Umbilical cord (tissue), 2 donors: ENCODE measurements at places on chromosomes 5 and 9. TPM values are rescaled to one million over a fixed set of nuclear protein-coding genes. Genes with fewer than 3 reads are reported as not detected.

DNA sequence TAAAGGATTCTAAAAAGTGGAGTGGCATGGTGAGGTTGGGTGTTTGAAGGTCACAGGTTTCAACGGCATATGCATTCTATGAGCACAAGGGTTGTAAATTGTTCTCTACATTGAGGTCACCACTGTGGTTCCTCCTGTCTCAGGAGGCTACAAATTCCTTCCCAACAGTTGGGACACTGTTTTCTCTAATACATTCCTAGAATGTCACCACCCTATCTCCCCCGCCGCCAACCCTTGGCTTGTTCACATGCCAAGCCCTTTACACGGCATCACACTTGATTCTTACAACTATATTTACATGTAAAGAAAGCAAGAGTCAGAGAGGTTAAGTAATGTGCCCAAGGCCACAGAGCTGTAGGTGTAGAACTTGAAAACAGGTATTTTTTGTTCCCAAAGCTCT is 315.1 kb downstream of the RAB3C start:
- no peak for DNase-seq

GRCh38 chr5:53994148-53994547 is 316.2 kb downstream of the ARL15 start:
- DNase-seq = no peak

DNA sequence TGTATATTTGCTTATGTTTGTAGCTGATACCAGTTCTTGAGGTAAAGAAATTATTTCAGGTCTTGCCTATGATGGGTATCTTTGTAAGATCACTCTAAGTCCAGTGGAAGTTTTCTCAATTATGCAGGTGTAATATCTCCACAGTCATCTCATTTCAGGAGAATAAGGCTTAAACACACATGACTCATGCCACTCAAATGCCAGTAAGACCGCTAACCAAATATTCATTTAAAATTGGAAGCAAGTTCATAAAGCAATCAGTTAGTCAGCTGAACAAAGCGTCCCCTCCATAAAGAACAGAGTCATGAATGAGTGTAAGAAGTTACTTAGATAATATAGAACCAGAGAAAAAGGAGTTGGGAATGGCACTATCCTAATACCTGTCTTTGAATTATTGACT is 248.7 kb downstream of the LURAP1L start:
- DNase-seq = no peak

DNA sequence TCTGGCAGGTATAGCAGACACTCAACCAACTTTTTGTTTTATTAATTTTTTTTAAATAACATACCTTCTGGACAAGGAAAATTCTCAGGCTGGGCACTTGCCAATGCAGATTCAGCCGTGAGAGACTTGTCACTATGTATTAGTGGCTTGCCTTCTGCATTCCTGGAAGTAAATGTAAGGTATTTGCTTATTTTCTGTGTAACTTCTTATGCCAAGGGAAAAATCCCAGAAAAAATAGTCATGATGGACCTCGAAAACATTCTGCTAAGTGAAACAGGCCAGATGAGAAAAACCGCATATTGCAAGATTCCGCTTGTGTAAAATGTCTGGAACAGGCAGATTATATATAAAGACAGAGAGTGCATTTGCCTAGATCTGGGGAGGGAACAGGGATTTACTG is 260.3 kb upstream of the DAPK1 start:
- peak; percentile 88 for DNase-seq

- no peak for DNase-seq
These were observed 317.9 kb upstream of the MPDZ start for GRCh38 chr9:13597427-13597826.

Gene PCDHB9
- total RNA-seq = 1.9 TPM

DNA sequence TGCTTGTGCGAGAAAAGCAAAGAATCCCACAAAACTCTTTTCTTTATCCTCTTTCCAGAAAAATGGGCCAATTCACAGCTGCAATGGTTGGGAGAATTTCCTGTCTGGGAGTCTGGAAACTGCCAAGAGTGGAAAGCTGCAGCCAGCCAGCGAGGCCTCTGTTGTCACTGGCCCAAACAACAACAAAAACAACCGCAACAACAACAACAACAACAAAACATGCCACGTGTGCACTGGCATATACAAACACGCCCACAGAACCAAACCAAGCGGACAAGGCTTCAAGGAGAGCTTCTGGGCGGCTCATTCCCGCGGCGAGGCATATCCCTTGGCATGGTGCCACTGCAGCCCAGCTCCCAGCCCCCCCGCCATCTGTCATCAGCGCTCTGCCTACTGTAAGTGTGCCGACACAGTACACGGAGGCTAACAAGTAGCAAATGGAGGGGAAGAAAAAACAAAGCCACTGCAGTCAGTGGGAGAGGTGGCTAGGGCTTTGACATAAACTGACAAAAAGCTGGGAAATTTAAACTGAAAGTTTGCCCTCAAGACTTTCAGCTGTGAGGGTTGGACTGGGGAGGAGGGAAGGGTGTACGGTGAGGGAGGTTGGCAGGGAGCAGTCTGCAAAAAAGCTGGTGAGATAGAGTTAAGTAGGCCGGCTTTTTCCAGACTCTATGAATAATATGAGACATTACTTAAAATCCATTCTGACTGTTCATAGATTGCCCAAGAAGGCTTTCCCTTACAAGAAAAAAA is 165.0 kb upstream of the ZNF462 start:
- peak; percentile 93 for DNase-seq

DNA sequence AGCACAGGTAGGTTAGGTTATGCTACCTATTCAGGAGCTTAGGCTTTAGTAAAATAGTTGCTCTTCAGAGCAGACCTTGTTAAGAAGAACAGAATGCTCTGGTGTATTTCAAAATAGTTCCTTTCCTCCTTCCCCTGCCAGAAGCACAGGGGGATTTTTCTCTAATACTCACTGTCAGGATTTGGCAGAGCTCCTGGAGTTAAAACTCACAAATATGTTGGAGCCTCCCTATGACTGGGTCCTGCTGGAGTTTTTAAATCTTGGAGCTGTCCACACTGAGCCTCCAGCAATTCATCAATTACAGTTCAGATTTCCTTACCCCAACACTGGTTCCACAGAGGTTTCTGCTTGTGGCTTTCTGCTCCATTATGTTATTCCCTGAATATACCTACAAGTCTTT is 1233.8 kb upstream of the WWC1 start:
- DNase-seq = peak; percentile 98

DNA sequence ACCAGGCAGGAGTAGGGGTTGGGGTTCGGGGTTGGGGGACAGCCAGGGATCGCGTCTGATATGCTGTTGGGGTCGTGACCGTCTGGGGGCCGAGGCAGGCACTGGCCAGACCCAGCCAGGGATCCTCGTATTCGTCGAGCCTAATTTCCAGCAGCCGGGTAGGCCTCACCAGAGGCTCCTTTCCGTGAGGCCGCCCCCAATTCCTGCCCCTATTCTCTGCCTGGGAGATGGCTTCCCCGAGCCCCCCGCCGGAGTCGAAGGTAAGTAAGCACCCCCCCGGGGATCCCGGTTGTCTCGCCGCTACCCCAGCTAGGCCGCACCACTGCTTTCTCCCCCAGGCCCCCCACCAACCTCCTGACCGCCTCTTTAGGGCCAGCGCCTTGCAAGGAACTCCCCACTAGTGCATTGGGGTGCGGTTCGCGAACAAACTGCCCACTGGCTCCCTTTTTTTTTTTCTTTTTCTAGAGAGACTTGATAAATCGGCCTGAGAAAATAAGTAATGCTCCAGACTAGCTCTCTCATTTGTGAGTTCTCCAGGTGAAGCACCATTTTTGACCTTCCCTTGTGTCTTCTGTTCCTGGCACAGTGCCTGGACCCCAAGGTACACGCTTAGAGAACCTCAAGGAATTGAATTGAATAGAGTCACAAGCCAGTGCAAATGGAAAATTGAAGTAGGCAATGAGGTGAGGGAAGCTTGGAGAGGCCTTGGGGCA is 435 bp downstream of the ZNF189 start:
- no peak for DNase-seq

- no peak for DNase-seq
These were observed 20.6 kb upstream of the SLC9A3 start for GRCh38 chr5:544675-545355.

DNA sequence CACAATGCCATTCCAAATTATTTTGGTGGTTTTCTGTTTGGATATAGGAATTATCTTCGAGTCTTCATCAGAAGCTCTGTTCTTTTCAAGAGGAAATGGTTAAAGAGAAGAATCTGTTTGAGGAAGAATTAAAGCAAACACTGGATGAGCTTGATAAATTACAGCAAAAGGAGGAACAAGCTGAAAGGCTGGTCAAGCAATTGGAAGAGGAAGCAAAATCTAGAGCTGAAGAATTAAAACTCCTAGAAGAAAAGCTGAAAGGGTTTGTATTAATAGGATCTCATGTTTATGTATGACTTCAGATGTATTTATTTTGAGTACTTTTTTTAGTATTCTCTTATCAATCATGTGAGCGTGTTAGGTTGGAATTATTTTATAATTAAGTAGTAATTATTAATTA is 15.0 kb downstream of the HMMR start:
- DNase-seq = no peak

DNA sequence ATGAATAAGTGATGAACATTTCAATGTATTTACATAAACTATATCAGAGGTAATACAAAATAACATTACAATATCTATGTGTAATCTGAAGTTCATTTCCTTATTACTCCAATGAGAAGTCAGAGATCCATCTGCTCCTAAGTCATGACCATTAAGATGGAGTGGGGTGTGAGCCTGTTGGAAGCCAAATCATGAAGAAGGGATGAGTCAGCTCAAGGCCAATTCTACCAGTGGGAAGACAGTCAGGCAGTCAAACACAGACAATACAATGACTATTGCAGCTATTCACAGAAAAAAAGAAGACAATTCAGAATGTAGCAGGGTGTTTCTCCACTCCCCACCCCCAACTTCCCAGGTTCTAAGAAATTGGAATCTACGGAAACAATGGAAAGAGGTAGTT is 155.0 kb downstream of the NFIB start:
- no peak for DNase-seq

- peak; percentile 63 for DNase-seq
These were observed 3.9 kb downstream of the ACSL6 start for GRCh38 chr5:132007399-132008162.

Gene INVS
- 72.2 TPM for total RNA-seq

DNA sequence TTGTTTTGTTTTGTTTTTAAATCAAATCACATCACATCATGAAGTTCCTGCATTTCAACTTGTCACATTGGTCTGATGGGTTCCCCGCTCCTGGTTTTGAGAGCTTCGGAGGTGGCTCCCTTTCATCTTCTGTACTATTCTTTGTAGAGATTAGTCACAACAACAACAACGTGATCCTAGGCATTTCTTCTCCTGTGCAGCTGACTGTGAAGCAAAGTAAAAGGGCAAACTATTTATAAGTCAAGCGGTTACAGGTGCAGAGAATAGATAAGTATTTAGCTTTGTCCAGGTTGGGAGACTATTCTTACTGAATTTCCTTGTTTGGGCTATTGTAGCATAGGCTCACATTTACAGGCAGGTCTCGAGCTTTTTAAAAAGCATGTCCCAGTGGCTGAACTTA is 197.7 kb upstream of the CDKN2B start:
- DNase-seq = no peak

DNA sequence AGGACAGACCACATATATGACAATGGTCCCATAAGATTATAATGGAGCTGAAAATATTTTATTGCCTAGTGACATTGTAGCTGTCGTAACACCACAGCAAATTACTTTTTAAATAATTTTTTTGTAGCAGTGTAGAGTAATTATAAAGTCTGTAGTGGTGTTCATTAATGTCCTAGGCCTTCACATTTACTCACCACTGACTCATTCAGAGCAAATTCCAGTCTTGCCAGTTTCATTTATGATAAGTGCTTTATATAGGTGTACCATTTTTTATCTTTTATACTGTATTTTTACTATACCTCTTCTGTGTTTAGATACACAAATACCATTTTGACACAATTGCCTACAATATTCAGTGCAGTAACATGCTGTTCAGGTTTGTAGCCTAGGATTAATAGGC is 67.6 kb downstream of the TLE4 start:
- DNase-seq = no peak

GRCh38 chr5:129125819-129126218 is 31.3 kb downstream of the ISOC1 start:
- DNase-seq = no peak

GRCh38 chr5:40332970-40333369 is 346.7 kb upstream of the PTGER4 start:
- DNase-seq = no peak

DNA sequence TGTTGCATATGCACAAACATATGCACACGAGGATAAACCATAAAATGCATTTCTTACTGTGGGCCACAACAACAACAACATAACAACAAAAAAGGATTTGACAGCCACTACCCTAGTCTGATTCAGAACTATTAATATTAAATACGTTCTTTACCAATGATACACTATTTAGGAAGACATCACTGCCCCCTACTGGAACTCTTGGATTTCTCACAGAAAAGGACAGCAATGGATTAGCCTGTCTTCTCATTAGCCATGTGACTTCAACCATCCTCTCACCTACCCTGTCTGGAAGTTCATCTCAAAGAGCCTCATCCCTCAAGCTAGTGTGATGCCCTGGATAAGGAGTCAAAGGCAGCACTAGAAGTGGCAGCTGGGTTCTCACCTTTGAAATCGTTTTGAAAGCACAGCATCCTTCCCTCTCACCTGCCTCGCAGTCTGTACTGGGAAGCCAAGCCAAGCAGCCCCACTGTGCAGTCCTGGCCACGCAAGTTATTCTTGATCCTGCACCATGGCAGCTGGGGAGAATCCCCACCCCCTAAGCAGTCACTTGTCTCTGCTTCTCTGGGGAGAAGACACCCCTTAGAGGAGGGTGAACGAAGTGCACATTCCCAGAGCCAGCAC is 64.6 kb downstream of the SH3TC2 start:
- peak; percentile 46 for DNase-seq
